ENCODE measurements at places on chromosomes 2 and 18.

DNA sequence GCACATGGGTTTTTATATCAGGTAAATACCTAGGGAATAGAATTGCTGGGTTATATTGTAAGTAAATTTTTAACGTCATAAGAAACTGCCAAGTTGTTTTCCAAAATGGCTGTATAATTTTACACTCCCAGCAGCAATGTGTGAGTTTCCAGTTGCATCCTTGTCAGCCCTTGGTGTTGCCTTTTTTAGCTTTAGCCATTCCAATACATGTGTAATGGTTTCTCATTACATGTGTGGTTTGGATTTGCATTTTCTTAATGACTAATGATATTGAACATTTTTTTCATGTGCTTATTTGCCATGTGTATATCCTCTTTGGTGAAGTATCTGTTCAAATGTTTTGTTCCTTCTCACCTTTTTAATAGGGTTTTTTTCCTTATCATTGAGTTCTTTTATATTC lies 70.8 kb downstream of the ABI2 start:
- no peak for DNase-seq

DNA sequence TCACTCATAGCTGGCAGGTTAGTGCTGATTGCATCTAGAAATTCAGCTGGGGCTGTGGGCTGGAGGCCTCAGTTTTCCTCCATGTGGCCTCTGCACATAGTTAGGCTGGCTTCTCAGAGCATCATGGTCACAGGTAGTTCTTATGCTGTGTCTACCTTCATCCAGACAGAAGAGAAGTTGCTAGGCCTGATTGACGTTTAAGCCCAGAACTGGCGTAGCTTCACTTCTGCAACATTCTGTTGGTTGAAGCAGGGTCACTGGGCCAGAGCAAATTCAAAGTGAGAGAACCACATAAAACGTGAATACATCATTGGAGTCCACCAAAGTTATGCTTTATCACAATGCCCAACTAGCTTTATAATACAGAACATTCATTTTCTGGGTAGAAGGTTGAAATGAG lies 116.0 kb downstream of the SPP2 start:
- no peak for DNase-seq

- DNase-seq: no peak
These were observed 31.3 kb upstream of the TANK start for GRCh38 chr2:161128885-161129284.

GRCh38 chr2:239223310-239224198 lies 177.3 kb downstream of the HDAC4 start:
- no peak for DNase-seq

DNA sequence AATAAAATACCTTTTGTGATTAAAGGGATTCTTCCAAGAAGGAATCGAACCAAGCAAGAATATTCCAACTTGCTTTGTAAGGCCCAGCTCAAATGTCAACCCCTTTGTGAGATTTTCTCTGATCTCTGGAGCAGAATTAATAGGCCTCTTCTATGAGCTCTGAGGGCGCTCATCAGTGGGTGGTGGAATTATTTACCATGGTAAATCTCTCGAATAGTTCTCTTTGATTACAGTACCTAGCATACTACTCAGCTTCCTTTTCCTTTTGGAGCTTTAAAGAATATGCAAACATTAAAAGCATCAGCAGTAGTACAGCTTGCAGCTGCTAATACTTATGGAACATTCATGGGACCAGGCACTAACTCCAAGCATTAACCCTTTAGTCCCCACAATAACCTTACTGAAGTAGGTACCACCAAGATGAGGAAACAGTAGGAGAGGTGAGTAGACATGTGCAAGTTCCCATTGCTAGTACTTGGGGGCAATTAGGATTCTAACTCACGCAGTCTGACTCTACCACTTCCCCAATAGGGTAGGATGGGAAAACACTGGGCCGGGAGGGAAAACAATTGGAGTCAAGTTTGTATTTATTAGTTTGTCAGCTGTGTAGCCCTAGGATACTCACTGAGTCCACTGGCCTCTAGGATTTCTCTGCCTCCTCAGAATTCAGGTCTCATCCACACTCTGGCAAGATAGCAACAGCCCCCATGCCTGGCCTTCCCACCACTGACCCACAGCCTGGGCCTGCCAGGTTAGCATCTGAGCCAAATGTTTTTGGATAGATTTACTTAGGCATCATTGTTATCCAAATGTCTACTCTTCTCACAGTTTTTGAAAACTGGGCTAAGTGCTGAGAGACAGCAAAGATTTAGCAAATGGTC lies 21.7 kb downstream of the ADD2 start:
- DNase-seq: no peak

- DNase-seq: no peak
These were observed 188.0 kb upstream of the PKDCC start for GRCh38 chr2:41859615-41860514.

DNA sequence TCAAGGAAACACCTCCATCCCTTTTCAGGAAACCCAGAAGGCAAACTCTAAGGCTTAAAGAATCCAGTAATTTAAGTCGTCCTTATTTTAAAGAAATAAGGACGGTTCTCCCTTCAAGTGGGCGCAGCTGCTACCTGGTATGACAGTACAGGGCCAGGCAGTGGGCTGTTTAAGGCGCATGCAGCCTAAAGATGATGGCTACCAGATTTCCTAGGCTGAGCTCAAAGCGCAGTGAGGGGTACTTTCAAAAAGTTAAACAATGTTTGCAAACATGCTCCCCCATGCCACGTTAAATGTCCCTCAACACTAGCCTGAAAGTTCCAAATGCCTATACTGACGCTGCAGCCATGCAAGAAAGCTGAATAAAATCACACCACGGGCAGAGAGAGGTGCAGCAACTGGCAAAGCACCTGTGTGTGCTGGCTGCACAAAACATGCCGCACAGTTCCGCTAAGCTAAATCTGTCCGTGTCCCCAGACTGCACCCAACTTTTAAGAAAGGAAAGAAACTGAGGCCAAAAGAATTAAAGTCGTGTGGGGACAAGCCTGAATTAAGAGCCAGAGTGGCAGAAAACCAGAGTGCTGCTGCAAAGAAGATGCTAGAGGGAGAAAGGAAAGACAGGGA lies 583 bp downstream of the HIBCH start:
- DNase-seq: peak; percentile 19

DNA sequence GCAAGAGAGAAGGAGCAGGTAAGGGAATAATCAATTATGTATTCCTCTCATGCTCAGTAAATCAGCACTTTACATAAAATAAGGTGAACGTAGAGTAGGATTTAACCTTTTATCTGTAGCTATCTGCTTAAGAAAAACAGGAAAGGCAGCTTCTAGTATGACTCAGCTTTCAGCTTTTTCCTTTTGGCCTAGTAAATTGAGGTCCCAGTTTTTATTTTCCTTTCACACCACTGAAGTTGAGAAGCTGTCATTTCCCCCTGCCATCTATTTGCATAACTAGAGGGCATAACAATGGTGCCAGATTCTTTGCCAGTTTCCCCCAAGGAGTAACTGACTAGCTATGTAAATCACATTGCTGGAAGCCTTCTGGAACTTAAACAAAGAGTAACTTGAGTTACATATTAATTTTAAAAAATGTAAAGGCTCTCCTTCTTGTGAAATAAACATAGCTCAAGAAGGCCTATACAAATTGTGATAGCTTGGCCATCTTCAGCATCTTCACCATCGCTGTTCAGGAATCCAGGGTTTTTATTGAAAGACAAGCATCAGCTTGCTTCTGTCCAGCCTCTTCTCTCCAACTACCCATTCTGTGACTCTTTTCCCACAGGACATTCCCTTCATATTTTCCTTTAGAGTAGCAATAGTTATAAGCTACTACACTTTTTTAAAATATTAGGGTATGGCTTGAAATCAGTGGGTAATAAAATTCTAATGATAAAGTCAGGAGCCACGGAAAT lies 97.0 kb downstream of the KYNU start:
- DNase-seq: no peak

DNA sequence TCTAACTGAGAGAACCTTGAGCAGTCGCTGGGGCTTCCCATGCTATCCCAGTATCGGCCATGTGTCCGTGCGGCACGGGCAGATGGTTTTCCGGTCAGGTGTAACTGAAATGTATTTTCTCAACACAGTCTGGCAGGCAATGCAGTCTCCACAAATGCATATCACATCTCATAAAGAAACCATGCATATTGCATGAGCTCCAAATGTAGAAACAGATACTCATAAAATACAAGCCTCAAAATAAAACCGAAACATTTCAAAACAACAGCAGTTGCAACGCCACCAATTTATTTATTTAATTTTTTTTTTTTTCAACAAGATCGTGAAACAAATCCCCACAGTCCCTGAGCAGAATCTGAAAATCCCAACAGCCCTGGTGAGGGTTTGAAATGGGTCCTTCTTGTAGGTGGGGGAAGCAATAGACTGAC lies 299.4 kb downstream of the LPIN1 start:
- DNase-seq: no peak

GRCh38 chr2:70255637-70256314 lies 2.2 kb upstream of the PCYOX1 start:
- DNase-seq: no peak

DNA sequence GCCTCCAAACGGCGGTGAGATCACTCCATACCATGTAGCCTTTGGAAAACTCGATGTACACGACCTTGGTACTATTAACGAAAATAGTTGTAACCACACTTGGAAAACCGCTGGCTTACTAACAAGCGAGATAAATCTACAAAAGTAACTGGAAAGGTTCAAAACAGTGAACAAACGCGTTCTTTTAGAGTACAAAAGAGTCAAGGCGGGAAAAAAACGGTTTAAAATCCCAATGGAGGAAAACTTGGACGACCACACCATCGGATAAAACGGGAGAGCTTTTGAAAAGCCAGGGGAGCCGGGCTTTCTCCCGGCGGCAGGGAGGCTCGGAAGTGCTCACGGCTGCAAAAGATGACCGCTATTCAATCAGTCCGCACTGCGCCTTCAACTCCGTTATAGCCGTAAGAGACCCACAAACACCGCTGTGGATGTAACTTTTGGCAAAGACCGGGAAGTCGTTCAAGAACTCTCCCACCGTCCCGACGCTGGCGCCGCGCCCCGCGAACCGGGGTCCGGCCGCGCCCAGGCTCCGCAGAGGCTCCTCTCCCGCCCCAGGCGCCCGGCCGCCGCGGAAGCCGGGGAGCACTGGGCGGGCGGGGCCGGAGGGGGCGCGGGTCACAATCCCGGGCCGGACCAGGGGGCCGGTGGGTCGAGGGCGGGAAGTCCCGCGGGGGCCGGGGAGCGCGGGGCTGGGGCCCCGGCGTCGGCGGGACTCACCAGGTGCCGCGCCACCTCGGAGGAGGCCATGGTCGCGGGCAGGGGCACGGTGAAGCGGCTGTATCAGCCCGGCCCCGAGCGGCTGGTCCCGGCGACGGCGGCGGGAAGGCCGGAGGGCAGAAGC lies 465 bp downstream of the SEPTIN10 start:
- no peak for DNase-seq
